ENCODE measurements at places on chromosomes 5 and 9.

DNA sequence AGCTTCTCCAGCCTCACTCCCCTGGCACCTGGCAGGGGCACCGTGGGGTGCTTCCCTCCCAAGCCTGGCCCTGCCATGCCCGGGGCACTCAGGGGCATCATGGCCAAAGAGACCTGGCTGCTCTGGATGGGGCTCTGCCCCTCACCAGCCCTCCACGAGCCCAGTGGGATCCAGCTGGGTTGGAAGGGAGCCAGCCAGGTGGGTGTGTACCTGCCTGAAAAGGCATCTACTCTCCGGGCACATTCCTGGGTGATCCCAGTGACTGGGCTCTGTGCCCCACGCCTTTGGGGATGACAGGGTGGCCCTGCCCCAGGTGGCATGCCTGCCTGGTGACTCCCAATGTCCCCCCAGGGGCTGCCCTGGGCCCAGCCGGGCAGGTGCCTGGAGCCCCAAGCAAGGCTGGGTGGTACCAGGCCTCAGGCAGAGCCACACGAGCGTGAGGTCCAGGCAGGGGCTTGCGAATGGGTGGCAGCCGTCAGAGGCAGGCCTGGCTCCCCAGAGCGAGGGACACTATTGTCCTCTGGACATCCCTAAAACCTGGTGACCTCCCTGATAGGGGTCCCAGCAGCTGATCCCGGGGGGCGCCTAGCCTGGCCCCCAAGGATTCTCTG, 777 bp downstream of the GPSM1 start:
- DNase-seq = no peak

DNA sequence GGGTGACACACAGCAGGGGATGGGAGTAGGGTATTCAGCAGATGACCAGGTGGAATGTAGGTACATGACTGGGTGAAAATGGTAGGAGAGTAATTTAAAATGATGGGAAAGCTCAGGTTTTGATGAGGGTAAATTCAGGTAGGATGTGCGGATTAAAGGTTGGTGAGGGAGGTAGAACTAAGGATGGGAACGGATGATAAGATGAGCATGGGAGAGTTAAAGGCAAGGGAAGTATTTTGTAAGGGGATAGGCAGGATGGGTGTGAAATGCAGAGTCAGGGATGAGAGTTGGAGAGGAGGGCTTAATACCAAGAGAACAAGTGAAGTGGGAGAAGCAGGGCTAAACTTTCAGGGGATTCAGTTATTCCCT, 1.5 kb downstream of the TLN1 start:
- no peak for DNase-seq

DNA sequence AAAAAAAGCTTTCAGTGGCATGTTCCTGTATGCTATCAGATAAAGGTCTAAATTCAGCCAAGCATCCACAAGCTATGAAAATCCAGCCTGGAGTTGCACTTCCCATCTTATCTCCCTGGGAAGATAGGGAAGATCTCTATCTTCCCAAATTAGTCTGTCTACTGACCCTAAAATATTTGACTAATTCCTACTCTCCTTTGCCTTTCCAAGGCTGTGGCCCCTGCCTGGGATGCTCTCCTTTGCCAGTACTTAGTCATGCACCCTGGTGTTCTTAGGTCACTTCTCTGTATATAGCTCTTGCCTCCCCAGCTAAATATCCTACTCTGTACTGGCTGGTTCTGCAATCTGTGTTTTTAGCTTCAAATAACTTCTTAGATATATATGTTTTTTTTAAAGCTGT, 44.0 kb upstream of the PLPP1 start:
- DNase-seq = no peak

- DNase-seq = no peak
Measured at GRCh38 chr9:132451276-132451675, 41.3 kb downstream of the CFAP77 start.

GRCh38 chr9:77877976-77878375, 153.6 kb downstream of the GNAQ start:
- DNase-seq = no peak

DNA sequence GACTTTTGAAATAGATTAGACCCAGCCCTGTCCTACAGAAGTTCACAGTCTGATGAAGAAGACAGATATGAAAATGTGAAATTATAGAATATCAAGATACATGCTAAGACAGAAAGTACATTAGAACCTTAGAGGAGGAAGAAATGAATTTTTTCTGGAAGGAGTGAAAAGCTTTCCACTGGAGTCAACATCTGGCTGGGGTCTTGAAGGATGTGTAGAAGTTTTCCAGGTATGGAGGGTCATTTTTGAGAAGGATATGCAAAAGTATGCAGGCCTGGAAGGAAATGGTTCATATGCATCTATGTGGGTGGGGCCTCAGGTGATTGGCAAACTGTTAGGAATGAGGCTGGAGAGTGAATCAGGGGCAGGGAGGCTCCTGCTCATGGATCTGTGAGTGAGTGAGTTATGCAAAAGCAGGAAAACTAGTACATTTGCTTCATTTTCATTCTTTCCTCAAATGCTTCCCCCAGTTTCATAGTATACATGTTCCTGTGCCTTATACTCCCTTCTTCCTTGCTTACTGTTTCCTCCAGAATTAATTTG, 142.3 kb downstream of the GRIA1 start:
- DNase-seq = no peak

GRCh38 chr9:112540800-112541199, 54.2 kb downstream of the KIAA1958 start:
- no peak for DNase-seq

- DNase-seq = no peak
Measured at GRCh38 chr9:75046725-75047345, 18.7 kb upstream of the CARNMT1 start.

GRCh38 chr5:180494510-180495181, 467 bp downstream of the CNOT6 start:
- no peak for DNase-seq

- DNase-seq = no peak
Measured at GRCh38 chr5:19975795-19976194, 12.2 kb downstream of the CDH18 start.

DNA sequence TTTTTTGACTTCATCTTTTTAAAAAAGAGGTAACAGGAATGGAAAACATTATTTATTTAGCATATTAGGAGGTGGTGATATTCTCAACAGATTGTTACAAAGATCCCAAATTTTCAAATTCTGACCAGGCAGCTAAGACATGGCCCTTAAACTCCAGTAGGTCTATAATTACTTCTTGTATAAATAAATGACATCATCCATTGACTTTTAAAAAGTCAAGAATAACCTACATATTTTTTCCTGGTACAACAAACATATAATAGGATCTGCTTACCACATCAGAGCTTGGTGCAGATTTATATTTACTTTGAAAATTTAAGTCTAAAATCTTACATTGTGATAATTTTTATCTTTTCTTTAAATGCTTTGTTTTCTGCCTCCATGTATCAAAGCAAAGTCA, 92.2 kb upstream of the TRPM3 start:
- no peak for DNase-seq

GRCh38 chr9:120383611-120383998, 196.4 kb downstream of the CDK5RAP2 start:
- no peak for DNase-seq

DNA sequence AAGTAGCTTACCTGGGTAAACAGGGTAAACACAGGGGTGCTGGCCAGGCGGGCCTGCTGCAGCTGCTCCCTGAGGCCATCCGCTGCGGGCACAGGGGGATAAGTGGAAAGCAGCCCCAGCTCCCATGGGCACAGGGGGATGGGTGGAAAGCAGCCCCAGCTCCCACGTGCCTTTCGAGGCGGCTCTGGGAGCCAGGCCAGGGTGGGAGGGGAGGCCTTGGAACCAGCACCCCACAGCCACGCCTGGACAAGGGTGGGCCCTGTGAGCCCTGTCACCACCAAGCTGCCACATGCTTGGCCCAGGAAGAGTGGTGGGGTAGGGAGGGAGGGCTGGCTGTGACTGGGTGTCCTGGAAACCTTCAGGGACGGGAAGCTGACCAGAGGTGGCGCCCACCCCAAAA, 7.8 kb upstream of the CARD9 start:
- DNase-seq = no peak

DNA sequence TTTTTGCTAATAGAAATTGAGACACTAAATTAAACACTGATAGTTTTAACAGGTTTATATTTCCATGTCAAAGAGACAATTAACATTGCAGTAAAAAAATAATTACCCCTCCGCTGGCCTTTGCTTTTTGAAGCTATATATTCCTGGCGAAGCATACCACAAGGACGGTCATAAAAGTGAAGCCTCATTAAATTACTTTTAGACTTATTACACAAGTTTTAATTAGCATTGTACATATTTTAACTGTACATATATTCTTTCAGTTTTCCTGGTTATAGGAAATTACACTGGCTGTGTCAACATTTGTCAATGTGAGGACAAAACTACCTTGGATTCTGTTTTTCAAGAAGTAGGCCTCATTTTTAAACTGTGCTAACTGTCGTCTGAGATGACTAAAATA, 1.2 kb downstream of the CDKN2A start:
- no peak for DNase-seq

DNA sequence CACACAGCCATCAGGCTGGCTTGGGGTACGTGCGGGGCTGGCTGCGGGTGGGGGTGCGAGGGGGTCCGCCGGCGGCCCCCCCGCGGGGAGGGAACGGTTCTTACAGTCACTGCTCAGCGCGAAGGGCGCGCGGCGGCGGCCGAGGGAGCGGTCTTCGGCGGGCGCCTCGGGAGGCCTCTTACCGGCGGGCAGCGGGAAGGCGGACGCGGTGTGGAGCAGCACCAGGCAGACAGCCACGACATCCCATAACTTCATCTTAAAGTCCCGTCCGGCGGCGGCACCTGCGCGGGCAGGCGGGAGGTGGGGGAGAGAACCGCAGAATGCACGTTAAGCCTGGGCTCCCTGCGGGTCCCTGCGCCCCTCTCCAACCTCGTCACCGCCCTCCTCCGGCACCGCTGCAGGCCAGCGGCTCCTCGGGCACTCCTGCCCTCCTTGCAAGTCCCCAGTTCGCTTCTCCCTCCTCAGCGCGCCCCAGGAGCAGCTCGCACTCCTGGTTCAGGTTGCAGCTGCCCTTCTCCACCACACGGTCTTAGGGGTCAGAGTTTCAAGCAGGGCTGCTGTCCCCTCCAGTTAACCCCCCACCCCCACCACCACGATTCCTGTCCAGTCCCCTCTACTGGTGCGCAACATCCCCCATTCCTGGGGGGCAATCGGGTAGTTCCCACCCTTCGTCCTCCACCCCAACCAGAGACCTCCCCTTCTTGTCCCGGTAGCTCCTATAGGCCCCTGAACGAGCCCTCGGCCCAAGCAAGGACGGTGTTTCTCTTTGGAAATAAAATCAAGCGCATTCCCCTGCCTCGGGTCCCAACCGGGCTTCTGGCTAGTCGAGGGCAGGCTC, 5.1 kb downstream of the GDNF start:
- no peak for DNase-seq

- DNase-seq = no peak
Measured at GRCh38 chr5:132052520-132052919, 7.9 kb upstream of the IL3 start.
